K562 (cell line): ENCODE measurements at places on chromosomes 6 and 20.

- DNase-seq = peak; percentile 13
Measured at GRCh38 chr6:33665957-33666356, 44.8 kb downstream of the ITPR3 start.

DNA sequence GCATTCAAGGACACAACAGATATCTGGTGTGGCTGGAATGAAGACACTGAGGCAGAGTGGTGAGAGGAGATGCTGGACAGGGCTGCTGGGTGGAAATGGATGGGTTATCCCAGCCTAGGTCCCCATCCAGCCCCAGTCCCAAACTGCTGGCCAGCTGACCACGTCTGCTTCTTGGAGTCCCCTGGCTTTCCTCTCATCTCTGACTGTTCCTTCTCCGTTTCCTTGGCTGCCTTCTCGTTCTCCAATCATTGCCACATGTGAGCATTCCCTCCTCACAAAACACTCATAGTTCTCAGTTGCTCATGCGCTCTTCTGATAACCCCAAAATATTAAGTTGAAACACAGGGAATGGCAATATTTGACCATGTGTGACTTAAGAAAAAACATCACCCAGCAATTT, 31.5 kb downstream of the MAFB start:
- no peak for DNase-seq

- DNase-seq = no peak
Measured at GRCh38 chr6:107196152-107196551, 80.8 kb upstream of the BEND3 start.

DNA sequence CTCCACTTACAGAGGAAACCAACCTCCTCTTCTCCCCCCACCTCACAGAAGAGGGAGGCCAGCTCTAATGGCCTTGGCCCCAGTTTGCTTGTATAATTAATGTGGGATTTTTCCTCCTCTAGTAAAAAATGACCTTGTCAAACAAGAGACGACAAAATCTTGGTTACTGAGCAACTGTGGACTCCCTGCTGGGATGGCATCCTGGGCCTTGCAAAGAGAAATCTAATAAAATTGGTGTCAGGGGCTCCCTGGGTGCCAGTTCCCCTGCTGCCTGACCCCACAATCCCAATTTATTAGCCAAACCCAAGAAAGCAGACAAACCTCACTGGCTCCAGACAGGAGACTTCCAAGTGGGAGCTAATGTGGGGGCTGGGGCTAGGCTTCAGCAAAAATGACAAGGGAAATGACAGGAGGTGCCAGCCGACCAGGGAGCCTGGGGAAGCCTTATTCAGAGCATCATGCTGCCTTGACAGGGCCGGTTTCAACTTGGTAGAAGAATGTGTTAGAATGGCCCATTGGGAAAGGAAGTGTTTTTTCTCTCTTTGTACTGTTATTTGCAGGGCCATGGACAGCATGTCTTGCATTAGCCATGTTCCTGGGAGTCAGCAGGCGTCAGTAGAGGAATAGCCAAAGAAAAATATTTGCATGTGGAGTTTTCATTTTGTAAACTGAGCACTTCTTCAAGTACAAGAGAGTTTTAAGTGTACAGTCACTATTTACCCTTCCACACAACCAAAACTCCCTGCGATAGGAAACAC, 816.9 kb downstream of the DHX35 start:
- DNase-seq = no peak

DNA sequence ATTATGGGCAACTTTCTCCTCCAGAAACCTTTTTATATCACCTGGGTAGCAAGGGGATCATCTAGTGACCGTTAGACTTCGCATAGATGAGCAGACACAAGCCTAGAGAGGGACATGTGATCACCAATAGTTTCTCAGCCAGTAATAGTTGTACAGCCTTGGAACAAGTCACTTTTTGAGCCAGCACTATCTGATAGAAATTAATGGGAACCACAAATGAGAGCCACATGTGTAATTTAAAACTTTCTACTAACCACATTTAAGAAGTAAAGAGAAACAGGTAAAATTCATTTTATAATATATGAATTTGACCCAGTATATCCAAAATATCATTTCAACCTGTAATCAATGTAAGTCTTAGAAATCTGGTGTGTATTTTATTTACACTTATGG, 592 bp upstream of the CTNNBL1 start:
- no peak for DNase-seq

- no peak for DNase-seq
Measured at GRCh38 chr6:108610957-108611586, 50.4 kb downstream of the FOXO3 start.

DNA sequence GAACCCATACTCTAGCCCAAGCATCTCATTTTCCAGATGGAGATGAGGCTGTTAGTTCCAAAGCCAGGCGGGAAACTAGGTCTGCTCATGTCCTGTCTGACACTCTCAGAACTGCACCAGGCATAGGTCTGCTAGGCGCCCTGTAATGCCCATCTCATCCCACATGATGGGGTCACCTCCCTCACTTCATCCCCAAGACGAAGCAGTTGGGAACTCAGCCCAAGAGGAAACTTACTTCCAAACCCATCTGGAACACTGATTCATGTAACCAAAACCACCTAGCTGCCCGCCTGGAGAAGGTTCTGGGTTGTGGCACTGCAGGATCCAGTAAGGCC, 119.4 kb upstream of the PRND start:
- no peak for DNase-seq

DNA sequence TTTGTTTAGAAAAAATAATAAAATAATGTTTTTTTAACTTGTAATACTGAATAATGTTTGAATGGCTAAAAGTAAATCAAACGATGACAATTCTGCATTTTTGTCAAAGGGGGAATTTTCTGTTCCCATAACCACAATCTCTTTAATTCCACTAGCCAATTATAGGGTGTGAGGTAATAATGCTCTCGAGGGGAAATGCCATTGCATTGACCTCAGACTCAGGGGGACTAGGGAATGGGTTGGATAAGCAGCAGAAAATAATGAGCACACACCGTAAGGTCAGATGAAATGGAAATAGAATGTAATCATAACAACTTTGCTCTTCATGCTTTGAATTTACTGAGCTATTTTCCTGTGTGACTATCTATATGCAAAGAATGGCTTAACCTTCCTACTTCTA, 584.7 kb downstream of the RFPL4B start:
- no peak for DNase-seq

- no peak for DNase-seq
Measured at GRCh38 chr6:165944002-165944466, 223.6 kb downstream of the TBXT start.
